ENCODE measurements at places on chromosomes 12 and 14.
A peak's percentile ranks its signal among the peaks of the same experiment; 100 is the strongest.

DNA sequence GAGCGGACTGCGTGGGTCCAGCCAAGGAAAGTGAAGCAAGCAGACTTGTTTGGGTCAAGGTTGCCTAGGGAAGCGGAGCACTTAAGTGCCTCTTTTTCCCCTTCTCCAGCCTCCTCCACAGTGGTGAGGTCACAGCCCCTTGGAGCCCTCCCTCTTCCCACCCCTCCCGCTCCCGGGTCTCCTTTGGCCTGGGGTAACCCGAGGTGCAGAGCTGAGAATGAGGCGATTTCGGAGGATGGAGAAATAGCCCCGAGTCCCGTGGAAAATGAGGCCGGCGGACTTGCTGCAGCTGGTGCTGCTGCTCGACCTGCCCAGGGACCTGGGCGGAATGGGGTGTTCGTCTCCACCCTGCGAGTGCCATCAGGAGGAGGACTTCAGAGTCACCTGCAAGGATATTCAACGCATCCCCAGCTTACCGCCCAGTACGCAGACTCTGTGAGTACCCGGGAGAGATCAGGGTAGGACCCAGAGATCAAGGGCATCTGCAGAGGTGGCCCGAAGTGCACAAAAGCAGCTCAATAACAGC lies at the start of gene TSHR:
Gene TSHR, plus strand, starts transcription at position 206 of the 526 bp plus-strand sequence. Its CDS starts 60 bp downstream, at position 266.
- peak; percentile 34 for DNase-seq

- DNase-seq: no peak
Observed at GRCh38 chr12:83979785-83980184, 932.8 kb downstream of the SLC6A15 start.

DNA sequence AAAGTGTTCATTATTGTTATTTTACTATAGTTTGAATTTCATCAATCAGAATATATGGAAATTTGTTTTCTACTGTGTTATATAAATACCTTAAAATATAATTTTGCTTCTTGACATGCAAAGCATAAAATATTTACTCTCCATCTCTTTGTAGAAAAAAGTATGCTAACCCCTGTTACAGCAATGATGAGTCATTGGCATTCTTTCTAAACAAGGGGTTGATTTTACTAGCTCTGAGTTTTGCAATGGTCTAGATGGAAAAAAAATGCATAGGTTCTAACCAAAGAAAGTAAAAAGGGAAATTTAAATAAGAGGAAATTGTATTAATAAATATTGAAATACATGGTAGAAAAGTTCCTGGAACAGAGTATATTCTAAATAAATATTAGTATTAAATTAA lies 990.2 kb upstream of the ATXN7L3B start:
- DNase-seq: no peak

GRCh38 chr14:101458741-101459550 lies 102.3 kb upstream of the DIO3 start:
- peak; percentile 56 for DNase-seq

DNA sequence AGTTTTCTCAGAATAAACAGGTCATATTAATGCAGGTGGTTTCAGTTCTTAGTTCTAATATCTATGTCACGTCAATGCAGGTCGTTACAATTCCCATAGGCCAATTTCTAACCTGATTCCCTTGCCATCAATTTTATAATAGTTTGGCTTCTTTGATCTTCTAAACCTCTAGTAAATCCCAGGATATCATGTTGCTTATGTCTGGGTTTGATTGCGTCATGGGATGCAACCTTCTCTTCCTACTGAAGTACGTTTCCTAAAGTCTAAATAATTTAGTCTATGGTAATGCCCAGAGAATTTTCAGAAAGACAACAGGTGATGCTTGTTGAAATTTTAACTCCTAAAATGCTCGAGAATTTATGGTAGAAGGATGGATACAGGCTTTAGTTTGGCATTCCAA lies 19.2 kb downstream of the TAS2R7 start:
- no peak for DNase-seq

DNA sequence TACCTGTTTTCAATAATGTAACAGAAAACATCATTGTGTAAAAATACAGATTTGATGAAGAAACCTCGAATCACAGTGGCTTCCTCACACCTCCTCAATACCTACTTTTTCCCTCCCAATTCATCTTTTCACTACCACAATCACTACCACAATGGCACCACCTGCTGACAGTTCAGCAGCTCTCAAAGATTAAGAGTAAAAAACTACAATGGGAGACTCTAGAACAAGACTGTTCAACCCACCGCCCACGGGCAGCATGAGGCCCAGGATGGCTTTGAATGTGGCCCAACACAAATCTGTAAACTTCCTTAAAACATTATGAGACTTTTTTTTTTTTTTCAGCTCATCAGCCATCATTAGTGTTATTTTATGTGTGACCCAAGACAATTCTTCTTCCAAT lies 15.2 kb downstream of the MED6 start:
- DNase-seq: peak; percentile 19

DNA sequence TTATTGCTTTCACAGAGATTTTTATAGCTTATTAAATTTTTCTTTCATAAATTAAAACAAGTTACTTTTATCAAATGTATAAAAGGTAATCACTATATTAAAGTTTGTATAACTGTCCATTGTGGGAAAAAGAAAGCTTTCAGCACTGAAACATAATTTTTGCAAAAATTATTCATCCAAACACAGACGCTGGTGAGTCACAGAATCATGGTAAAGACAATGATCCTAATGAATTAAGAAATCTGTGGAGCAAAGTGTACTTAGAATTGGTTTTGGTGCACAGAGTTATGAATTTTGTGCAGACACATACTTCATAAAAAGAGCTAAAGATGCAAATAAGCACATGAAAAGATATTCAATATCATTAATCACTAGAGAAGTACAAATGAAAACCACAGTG lies 31.7 kb upstream of the C2CD5 start:
- DNase-seq: no peak

DNA sequence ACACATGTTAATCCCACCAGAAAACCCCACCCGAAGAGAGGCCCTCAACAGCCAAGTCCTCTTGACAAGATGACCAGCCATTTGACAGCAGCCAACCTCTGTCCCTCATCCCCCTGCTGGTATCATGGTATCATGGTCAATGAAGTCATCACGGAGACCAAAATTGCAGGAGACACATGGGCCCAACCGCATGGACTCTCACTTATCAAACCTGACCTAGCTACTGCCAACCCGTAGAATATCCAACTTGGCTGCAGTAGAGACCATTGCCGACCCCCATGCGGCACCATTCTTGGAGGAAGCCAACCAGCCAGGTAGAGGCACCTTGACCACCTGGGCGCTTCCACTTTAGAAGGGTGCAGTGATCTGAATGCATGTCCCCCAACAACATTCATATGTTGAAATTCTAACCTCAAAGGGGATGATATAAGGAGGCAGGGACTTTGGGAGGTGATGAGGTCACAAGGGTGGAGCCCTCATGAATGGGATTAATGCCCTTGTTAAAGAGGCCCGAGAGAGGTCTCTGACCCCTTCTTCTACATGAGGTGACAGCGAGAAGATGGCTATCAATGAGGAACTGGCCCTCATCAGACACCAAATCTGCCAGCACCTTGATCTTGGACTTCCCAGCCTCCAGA lies 33.3 kb downstream of the DIO3 start:
- no peak for DNase-seq

DNA sequence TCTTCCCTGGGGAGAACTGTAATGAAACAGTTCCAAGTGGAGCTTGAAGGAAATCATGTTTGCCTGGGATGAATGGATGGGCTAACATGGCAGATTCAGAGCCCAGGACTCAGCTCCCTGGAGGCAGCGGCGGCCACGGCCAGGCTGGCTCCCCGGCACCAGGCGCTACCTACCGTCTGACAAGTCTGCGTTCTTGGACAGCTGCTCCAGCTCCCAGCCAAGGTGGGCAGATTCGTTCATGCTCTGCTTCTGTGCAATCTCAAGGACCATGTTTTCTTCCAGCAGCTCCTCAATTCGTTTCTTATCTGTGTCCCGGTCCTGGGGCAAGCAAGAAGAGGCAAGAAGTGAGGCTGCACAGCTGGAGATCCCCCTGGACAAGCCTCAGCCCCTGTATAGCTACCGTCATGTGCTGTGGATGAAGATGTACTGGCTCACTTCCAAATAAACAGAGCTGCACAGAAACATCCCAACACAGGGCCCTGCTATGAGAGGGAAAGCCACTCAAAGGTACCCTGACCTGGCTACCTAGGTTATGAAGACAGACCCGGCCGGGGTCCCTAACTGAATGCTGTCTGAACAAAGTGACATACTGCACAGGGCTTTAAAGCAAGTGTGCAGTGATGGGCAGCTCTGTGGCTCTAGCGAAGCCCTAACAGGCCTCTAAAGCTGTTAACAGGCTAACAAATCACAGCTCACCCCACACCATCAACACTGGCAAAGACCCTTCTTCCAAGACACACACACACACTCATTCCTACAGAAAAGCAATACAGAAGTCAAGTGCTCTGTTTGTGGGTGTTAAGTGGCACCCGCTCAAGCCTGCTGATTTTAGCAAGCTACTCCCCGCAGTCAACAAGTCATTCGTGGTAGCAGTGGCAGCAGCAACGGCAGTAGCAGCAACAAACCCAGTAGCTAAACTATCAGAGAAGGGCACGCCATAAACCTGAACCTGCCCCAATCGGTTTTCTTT lies 80.4 kb upstream of the GPR68 start:
- peak; percentile 81 for DNase-seq

DNA sequence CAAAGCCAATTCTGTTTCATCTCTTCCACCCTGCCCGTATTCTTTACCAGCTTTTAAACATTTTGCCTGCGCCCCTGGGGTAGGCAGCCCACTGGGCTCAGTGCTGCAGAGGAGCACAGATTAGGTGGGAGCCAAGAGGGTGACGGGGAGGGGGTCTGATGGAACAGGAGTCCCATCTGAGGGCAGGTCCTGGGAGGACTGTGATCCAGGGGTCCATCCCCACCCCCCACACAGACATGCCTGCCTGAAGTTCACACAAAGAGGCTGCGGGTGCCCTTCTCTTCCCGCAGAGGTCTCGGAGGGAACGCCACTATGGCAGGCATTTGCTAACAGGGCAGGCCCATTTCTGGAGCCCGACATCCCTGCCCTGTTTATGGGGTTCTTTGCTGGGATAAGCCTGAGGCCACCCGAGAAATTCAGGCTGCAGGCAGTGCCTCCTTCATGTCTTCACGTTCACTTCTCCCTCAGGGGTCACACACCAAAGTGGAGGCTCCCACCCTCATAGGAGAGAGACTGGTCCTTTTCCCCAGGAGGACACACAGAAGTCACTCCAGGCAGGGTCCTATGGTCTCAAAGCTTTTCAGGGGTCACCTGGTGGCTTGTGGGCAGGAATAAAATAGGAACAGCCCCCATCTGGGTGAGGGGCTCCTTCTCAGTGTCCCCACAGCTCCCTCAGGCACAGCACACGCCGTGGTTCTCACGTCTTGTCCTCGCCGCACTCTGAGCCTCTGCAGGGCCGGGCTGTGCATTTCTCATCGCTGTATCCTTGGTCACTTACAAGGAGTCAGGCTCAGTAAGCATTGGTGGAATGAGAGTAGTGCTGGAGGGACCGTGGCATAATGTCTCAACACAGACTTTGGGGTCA lies 12.9 kb downstream of the VASH1 start:
- no peak for DNase-seq

DNA sequence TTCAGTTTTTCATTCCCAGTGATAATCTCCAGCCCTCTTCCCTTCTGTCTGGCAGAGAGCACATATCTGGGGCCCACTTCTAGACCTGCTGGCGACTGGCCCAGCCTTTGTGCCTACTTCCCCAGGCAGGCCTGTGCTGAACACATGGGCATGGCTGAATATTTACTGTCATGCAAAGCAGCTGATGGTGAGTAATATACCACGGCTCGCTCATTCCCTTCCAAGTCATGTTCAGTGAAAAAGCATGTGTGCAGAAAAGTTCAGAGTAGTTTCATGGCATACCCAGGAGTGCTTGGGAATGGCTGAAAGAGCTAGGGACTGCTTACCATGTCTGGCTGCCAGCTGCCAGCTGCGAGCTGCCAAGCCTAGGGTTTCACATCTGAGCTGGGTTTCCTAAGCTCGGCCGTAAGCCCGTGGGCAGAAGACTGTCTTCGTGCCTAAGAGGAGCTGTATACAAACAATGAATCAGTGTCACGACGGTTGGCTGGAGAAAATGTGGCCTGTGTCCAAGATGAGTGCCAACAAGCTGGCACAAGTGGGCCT lies 179.9 kb upstream of the PELI2 start:
- no peak for DNase-seq

DNA sequence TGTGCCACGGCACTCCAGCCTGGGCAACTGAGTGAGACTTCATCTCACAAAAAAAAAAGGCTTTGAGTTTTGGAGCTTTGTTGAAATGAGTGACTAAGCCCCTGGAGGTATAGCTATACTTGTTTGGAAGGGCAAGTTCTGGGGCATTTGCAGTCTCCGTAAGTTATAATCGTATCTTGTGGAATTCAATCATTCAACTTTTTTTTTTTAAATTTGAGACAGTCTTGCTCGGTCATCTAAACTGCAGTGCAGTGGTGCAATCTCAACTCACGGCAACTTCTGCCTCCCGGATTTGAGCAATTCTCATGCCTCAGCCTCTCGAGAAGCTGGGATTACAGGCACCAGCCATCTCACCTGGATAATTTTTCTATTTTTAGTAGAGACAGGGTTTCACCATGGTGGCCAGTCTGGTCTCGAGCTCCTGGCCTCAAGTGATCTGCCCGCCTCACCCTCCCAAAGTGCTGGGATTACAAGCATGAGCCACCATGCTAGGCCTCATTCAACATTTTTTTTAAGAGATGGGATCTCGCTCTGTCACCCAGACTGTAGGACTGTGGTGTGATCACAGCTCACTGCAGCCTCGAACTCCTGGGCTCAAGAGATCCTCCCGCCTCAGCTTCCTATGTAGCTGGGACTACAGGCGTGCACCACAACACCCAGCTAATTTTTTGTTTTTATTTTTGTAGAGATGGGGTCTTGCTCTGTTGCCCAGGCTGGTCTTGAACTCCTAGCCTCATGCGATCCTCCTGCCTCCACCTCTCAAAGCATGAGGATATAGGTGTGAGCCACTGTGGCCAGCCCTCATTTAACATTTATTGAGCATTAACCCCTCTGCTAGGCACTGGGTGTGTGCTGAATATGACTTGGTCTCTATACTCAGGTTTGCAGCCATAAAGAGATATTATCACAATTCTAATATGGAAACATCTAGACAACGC lies 133.7 kb upstream of the MAP1LC3B2 start:
- DNase-seq: no peak

DNA sequence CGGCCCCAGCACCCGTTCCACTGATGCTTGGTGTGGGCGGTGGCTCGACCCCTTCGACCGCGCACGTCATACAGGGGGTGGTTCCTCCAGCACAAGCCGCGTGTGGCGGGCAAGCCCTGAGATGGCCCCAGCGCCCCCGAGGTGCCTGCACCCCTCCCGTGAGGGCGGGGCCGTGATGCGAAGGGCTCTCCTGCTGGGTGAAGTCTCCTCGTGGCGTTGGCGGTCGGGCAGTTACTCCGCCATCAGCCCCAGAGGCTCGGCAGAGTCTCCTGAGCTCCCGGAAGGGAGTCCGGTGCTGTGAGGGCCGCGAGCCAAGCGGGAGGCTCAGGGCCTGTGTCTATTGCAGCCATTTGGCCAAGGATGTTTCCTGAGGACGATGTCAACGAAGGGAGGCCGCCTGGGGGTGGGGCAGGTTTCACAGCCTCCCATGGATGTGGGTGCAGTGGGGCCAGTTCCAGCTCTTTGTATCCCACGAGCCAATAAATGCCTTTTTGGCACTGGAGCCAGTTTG lies 78.1 kb upstream of the GALNT9 start:
- DNase-seq: no peak

All from NCI-H524 (cell line).